ENCODE measurements at places on chromosomes 1 and 21. TPM values are rescaled to one million over a fixed set of nuclear protein-coding genes. Genes with fewer than 3 reads are reported as not detected.

RASAL2 gene
- 19.2 TPM for total RNA-seq

NPHS2 gene
- not detected for total RNA-seq

DNA sequence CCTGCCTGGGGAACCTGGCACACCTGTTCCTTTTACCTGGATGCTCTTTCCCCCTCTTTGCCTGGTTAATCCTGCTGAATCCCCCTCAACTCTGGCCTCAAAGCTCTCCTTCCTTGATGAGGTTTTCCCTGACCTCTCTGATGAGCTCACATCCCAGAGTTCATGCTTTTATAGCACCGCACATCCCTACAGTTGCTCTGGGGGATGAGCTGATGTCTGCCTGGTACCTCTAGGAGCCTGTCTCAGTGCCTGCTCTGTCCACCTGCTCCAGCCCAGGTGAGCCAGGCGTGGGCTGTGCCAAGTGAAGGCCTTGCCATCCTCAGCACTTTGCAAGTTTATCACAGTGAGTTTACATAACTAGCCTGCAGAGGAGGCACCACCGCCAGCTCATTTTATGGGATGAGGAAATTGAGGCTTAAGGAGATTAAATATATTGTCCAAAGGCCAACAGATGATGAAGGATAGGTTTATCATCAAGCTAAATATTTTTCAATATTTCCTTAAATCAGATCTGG is 58.6 kb upstream of the TMPRSS2 start:
- peaks cover 4% of the 10 kb centered on the region for H3K27me3 ChIP-seq
- H3K27ac ChIP-seq: no peak overlapping the region
- no peak overlapping the region for H3K4me3 ChIP-seq
- DNase-seq: no peak
- H3K36me3 ChIP-seq: no peaks in the 10 kb centered on the region

- H3K4me1 ChIP-seq: peaks cover 23% of the 10 kb centered on the region
- no peaks in the 10 kb centered on the region for H3K27me3 ChIP-seq
- 0 out of 2 replicates have a peak overlapping the region, but pooled peaks have one; percentile 4 for H3K27ac ChIP-seq
- no peak overlapping the region for H3K4me3 ChIP-seq
These were observed 47.1 kb upstream of the ETS2 start for GRCh38 chr21:38758501-38759214.

DNA sequence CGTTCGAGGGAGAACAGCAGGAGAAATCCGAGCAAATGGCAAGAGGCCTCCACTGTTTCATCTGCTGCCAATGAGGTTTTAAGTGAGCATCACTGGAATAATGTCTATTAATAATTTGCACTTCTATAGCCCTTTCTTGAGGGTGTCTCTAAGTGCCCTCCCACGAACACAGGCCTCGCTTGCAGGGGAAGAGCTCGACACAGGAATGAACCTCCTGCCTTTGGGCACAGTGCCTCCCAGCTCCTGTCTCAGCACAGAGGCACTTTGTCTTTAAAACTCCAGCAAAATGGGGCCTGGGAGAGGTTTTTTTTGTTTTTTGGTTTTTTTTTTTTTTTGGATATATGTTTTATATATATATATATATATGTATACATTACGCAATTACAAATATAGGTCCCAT is 56.6 kb downstream of the OLIG1 start:
- DNase-seq: no peak
- no peaks in the 10 kb centered on the region for H3K4me1 ChIP-seq
- H3K27me3 ChIP-seq: peaks cover 39% of the 10 kb centered on the region
- no peaks in the 10 kb centered on the region for H3K36me3 ChIP-seq
- H3K4me3 ChIP-seq: no peak overlapping the region
- H3K27ac ChIP-seq: no peak overlapping the region

- no peaks in the 10 kb centered on the region for H3K27me3 ChIP-seq
- DNase-seq: no peak
- H3K4me3 ChIP-seq: no peak overlapping the region
- H3K36me3 ChIP-seq: peaks cover 70% of the 10 kb centered on the region
- no peak overlapping the region for H3K27ac ChIP-seq
These were observed 9.3 kb downstream of the FBLIM1 start for GRCh38 chr1:15767941-15768340.

DNA sequence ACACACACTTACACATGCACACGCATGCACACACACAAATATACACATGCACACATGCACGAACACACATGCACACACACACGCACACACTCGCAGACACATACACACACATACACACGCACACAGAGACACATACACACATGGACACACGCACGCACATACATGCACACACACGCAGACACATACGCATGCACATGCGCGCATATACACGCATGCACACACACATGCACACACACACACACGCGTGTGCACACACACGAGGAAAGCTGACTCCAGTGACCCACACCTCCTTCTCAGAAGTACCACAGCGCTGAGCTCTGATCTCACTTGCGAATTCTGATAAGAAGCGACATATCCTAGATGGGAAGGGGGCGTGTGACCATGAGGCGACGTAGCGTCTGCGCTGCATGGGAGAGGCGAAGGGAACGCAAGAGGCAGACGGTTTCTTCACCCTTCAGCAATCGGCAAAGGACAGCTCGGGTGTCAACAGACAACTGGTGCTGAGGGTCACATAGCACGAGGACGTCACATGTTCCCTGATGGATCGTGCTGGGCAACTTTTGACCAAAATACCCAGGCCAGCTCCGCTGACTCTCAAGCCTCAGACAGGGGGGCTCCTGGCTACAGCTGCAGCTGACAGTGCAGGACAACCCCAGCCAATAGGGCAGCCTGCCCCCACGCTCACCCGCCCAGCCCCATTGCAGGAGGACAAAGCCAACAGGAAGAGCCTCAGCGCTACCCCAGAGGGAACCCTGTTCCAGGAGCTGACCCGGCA is 16.0 kb upstream of the PDE9A start:
- no peak overlapping the region for H3K27ac ChIP-seq
- no peaks in the 10 kb centered on the region for H3K27me3 ChIP-seq
- no peak for DNase-seq
- peaks cover 13% of the 10 kb centered on the region for H3K4me1 ChIP-seq
- no peaks in the 10 kb centered on the region for H3K36me3 ChIP-seq

Measured in IMR-90 (cell line).